ENCODE measurements at places on chromosomes 4 and X.

DNA sequence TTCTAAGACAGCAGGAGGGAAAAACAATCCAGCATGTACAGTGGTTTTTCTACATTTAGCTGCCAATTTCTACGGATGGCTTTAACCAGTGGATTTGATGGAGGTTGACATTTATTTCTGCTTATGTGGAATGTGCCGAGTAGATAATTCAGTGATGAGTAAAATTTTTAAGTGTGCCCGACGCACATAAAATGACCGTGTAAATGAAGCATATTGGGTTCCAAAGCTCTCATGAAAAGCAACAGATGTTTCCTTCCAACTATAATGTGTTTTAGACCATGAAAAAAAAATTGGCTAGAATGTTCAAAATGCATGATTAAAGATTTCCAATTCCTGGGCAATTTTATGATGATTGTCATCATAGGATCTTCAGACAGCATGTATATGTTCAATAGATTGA, 14.1 kb downstream of the INPP4B start:
- DNase-seq: no peak

GRCh38 chrX:131621650-131622049, 77.8 kb downstream of the OR13H1 start:
- DNase-seq: no peak

DNA sequence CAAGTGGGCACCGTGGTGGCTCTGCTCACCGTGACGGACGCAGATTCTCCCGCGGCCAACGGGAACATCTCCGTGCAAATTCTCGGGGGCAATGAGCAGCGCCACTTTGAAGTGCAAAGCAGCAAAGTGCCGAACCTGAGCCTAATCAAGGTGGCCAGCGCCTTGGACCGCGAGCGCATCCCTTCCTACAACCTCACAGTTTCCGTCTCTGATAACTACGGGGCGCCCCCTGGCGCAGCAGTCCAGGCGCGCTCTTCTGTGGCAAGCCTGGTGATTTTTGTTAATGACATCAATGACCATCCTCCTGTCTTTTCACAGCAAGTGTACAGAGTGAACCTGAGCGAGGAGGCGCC, 2.7 kb downstream of the FAT4 start:
- DNase-seq: no peak

DNA sequence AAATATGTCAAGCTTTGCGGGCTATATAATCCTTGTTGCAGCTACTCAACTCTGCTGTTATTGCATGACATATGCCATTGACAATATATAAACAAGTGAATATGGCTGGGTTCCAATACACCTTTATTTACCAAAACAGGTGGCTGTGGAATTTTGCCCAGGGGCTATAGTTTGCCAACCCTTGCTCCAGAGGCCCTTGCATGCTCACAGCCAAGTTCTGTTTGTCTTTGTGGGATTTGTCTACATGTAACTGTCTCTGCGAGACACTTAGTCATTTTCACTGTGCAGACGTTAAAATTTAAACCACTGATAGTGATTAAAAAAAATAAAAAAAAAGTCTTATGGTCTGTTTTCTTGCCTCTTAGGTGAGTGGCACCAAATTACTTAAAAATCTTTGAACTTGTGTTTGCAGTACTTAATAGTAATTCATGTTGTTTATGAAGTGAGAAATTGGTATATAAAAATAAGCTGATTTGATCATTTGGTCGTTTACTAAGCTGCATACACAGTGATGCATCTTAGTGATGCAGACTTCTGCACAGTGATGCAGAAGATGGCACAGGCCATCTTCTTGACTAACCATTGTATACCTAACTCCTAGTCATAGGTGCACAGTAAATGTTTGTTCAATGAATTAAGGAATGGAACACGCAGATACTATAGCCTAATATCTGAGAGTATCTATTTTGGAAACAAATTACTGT, 170.9 kb downstream of the FRMPD4 start:
- DNase-seq: no peak

GRCh38 chr4:22842360-22843018, 149.8 kb downstream of the GBA3 start:
- no peak for DNase-seq

DNA sequence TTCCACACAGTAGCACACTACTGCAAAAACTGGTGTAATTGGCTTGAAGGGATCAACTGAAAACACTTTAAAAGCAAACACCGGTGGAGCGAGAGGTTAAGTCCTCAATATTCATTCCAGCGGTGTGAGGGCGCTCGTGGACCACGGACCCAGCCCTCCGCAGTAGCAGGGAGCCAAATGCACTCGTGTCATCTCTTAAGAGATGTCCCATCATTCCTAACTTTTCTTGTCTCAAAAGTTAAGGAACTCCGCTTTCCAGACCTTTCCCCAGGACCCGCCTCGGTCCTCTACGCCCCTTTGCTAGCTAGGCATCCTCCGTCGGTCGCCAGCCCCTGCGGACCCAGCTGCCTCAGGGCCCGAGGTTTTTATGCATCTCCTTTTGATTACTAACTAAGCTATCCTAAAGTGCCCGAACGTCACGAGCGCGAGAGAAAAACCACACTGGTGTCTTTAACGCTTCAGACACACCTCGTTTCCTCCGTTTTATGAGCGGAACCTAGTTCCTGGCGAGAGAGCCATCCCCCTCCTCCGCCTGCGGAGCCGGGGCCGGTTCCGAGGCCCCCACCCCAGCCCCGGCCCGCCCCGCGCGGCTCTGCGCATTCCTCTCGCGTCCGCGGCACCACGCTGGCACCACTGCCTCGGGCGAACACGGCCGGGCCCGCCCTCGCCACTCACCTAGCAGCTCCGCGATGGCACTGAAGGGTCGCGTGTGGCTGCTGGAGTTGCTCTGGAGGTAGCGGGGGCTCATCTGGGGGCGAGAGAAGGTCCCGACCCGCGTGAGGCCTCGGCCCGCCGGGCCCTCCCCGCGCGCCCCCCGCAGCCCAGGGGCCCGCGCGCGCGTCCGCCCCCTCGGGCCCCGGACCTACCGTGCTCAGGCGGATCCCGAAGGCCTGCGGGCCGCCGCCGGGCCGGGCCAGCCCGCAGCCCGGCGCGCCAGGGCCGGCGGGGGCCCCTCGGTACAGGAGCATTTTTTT, 723 bp downstream of the MORC4 start:
- peak; percentile 10 for DNase-seq

DNA sequence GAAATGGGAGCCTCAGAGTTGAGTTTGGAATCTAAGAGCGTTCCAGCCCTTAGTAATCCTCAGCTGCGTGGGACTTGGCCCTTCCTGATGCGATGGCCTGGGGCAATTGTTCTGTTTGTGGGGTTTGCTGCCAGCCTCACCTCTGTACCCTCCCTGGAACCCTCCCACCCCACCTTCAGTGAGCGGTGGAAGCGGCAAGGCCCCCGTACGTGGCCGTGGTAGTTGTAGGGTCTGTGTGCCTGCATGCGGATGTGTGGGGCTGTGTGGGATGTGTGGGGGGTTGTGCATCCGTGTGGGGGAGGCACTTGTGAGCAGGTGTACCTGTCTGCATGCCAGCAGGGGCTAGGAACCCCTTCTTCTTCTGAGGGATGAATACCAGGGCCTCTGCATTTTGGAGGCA, 65.4 kb upstream of the ADRA2C start:
- no peak for DNase-seq

DNA sequence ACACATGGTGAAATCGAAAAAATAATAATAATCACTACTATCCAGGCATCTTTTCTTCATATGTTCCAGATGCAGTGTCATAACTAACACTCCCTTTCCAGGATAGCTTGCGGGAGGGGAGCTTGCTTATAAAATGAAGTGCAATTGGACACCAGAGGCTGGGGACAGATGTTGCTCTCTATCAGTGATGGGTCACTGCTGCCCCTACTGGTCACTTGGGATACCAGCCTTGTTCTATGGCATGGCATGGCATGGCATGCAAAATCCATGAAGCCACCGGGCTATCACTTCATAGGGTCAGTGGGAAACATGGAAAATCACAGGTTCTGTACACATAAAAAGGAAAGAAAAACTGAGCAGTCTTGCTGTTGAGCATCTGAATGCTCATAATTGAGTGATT, 168.1 kb downstream of the GLRA2 start:
- DNase-seq: no peak

Data from HuH-7.5 (cell line).